SK-N-MC (cell line): ENCODE measurements at places on chromosomes 6 and 20.

GRCh38 chr20:11982289-11982954 is 64.7 kb downstream of the BTBD3 start:
- no peak for DNase-seq

GRCh38 chr6:151326116-151326825 is 65.1 kb downstream of the ZBTB2 start:
- DNase-seq = no peak

- peak; percentile 90 for DNase-seq
Observed at GRCh38 chr6:90940812-90941481, 354.1 kb upstream of the MAP3K7 start.

DNA sequence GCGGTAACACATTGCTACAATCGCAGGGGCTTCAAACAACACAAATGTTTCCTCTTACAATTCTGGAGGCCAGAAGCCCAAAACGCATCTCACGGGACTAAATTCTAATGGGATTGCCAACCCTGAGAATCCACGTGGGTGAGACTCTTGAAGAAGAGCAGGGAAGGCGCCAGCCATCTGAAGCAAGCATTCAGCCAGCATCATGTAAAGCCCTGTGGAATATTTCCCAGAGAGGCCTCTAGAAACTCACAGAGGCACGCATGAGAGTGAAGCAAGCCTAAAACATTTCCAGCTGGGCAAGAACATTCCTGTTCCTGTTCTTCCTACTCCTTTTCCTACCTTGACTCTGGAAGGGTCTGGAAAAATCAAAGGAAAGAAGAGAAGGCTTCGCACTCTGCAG is 19.6 kb upstream of the FNDC1 start:
- DNase-seq = no peak

GRCh38 chr6:169489563-169490245 is 212.1 kb downstream of the WDR27 start:
- no peak for DNase-seq

DNA sequence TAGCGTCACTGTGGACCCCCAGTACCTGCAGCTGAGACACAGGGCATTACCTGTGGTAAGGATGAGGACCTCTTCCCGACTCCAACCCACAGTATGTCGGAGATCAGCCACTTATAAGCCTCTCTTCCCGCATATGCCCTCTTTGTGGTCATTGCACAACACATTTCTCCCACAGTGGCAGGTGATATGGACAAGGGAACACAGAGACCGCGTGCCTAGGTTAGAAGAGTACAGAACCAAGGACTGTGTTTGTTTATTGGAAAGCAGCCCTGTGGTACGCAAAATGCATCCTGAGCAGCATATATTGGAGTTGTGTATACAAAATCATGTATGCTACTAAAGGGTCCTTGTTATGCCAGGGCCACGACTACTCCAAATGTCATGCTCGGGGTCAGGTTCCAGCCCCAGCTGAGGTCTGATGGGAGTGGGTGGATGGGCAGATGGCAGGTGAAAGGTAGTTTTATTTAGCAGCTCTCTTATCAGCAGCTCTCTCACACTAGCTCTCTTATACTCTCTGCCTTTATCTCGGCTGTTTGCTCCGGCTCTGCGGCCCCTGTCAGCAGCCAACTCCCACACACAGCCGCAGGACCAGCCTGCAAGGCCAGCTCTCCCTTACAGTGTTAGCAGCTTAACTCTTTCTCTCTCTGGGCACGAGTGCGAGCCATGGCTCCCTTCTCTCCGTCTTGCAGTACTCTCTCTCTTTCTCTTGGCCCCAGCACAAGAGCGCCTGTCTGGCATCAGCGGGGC is 569.0 kb downstream of the KIF16B start:
- DNase-seq = no peak

GRCh38 chr6:119602215-119603178 is 252.9 kb upstream of the MAN1A1 start:
- DNase-seq = no peak

DNA sequence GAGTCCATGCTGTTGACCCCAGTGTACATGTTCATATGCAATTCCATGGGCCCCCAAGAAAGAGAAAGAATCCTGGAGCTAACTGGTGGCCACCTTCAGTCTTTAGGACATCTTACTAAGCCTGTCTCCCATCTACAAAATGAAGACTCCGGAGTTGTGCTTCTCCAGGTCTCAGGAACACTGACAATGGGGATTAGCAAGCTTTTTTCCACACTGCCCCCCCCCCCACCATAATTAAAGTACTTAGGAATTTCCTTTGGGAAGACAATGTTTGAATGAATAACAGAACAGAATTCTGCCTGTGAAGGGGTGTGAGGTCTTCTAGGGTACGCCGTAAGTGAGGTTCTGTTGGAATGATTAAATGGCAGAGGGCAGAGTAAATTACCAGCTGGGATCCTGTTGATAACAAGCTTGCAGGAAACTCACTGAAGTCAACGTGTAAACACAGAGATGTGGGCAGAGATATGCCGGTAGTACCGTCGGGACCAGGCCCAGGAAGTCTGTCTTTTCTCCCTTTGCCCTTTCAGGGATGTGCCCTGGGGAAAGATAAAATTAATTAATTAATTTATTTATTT is 63.1 kb downstream of the ANKRD6 start:
- DNase-seq = no peak

GRCh38 chr6:107956586-107957307 is 1.3 kb downstream of the SEC63 start:
- DNase-seq = no peak

- DNase-seq = no peak
Observed at GRCh38 chr6:147689398-147689797, 180.9 kb downstream of the SAMD5 start.

DNA sequence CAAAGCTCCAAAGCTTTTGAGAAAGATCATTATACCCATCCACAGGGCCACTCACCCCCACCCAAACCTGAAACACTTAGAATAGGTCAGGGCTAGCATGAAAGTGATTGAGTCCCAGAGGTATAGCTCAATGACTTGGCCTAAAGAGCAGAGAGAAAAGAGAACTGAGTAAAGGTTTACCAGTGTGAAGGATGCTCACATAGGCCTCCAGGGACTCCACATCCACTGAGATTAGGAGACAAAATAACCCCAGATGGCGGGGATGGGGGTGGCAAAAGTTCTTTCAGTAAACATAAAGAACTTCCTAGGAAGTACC is 12.2 kb downstream of the SAYSD1 start:
- DNase-seq = no peak

GRCh38 chr6:165844801-165845364 is 181.8 kb upstream of the PDE10A start:
- no peak for DNase-seq

DNA sequence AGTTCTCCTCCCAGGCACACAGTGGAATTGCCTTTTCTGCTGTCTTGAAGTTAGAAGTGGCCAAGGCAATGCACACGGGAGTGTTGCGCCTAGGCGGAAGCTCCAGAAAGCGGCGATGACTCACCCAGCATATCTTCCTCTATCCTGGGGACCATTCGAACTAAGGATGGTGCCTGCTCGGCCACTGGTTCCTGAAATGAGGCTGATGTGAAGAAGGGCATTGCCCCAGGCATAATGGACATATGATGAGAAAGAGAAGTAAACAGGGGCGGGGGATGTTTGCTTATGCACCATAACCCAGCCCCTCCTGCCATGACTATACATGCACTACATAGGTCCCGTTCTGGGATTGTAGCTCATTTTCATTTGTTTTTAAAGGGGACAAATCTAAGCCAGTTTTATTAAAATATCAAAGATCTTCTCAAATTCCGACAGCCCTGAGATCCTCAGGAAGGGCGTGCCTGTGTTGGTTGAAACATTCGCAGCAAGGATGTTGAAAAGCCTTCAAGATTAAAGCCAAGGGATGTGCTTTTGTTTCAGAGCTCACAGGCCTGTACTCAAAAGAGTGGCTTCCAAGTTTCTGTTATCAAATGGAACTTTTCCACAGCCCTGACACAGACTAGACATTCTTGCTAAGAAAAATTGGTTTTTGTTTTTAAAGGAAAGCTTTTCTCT is 218.5 kb downstream of the LY86 start:
- no peak for DNase-seq

DNA sequence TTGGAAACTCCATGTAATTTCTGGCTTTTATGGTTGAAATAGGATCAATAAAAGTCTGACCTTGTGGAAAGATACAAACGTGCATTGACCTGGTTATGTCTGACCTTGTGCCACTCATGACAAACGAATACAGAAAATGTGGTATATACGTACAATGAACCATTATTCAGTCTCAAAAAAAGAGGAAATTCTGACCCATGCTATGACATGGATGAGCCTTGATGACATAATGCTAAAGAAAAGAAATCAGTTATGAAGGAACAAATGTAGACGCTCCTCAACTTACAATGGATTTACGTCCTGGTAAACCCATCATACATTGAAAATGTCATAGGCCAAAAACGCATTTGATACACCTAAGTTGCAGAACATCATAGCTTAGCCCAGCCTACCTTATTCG is 309.7 kb upstream of the SULF2 start:
- no peak for DNase-seq

DNA sequence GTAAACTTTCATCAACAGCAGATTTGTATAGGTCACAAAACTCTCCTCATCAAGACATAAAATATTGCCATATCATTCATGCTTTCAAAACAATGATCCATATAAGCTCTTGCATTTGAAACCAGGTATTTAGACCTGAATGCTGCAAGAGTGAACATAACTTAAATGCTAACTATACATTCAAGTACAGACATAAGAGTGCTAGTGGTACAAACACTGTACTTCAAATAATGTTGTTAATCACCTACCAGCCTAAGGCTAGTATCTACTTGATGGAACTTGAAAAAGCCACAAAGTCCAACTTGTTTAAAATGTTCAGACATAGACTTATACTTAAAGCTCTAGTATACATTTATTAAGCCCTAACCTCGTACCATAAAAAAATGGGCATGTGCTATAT is 16.0 kb upstream of the GSTA2 start:
- no peak for DNase-seq

- no peak for DNase-seq
Observed at GRCh38 chr6:13445744-13446115, 41.7 kb downstream of the GFOD1 start.

DNA sequence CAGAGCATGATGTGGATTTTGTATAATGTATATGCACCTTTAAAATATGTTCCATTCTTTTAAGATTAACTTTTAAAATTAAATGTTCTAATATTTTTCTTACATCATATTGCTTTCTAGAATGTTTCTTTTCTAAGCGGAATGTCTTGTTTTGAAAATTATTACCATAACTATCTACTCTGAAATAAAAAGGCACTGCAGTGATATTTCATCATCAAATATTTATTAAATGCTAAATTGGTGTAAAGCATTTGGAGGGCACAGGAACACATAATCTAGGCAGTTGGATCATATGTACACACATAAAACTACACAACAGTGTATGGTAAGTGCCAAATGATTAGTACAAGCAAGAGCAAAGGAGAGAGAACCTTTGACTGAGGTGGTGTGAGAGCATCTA is 13.8 kb downstream of the BICRAL start:
- no peak for DNase-seq

GRCh38 chr20:64100946-64101688 is 6.2 kb downstream of the NPBWR2 start:
- no peak for DNase-seq

DNA sequence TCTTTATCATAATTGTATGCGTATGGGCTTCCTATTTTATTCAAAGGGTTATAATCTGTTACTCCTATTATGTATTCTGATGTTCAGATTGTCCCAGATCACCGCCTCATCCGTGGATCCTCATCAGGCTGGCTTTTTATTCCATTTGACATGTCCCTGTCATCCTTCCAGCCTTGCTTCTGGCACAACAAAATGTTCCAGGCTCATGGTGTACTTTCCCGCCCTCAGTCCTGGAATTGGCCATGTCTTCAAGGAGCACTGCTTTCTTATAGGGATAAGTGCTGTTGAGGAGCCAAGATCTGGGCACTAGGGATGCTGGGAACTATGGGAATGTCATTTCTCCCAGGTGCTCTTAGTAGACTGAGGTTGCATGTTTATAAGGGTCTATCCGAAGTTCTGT is 207.8 kb downstream of the JARID2 start:
- DNase-seq = no peak

GRCh38 chr6:74075323-74075722 is 379.3 kb downstream of the CD109 start:
- no peak for DNase-seq

- no peak for DNase-seq
Observed at GRCh38 chr6:28751514-28751913, 172.3 kb downstream of the TRIM27 start.

DNA sequence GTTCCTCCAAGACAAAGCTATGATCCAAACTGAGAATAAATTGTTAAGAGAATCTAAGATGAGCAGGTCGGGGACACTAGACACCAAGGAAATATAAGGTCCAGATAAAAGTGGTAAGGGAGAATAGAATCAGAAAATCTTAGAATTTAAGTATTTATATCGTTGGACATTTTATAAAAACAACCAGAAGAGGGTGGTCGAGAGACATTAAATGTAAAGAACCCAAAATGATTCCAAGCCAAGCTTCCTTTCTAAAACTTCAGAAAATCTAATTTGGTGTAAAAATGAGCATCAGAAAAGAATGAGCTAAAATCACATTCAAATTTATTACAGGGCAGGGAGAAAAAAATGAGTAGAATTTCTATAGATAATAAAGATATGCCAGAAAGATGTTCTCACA is 97.8 kb upstream of the OGFRL1 start:
- no peak for DNase-seq

DNA sequence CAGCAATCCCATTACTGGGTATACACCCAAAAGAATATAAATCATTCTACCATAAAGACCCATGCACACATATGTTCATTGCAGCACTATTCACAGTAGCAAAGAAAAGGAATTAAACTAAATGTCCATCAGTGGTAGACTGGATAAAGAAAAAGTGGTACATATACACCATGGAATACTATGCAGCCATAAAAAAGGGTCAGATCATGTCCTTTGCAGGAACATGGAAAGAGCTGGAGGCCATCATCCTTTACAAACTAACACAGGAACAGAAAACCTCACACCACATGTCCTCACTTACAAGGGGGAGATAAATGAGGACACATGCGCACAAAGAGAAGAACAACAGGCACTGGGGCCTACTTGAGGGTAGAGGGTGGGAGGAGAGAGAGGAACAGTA is 60.9 kb downstream of the DCDC2 start:
- no peak for DNase-seq

DNA sequence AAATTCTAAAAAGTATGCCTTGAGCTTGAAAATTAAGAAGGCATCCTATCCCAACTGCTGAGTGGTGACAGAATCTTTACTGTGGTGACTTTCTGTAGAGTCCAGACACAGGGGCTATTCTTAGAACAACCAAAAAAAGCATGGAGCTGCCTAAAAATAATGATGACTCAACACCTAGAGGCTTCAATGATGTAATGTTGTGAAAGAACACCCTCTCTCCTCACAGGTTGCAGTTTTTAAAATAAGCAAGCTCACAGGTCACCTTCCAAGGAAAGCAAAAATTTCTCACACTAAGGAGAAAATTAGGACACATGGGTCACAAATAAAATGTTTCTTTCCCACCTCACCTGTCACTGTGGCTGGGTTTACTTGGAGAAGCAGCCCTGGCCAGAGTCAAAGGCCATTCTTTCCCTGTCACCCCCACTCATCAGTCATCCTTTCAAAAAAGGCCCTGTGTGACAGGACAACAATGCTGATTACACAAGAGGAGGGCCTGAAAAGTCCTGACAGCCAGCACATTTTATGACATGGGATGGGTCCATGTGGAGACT is 53.5 kb downstream of the RCAN2 start:
- no peak for DNase-seq

- DNase-seq = no peak
Observed at GRCh38 chr6:144176043-144176442, 25.7 kb downstream of the STX11 start.

GRCh38 chr20:4666001-4666479 is 55.7 kb upstream of the PRND start:
- no peak for DNase-seq

GRCh38 chr20:23145281-23145700 is 59.2 kb upstream of the CD93 start:
- DNase-seq = no peak

- DNase-seq = no peak
Observed at GRCh38 chr6:41186031-41186562, 14.9 kb downstream of the TREML2 start.
